CD4-positive, alpha-beta T cell treated with Interleukin-4 for 1 hour (primary cell): ENCODE measurements at places on chromosomes 2 and 18.

GRCh38 chr2:1747065-1747941 lies 3.0 kb upstream of the PXDN start:
- DNase-seq: no peak

DNA sequence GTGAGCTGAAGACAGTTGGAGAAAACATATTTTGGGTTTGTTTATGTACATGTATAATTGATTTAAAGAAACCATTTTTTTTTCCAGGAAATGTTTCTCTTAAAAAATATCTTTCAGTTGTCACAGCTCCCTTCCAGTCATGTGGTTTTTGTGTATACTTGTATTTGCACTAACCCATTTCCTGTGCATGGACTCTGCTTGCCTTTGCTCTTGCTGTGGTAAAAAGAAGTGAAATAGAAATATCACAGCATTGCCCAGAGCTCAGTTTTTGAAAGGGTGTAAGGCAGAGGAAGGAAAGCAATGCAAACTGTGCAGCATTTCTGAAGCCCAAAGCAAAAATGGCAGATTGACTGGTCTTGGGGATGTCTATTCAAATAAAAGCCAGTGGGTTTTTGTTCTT lies 10.4 kb upstream of the DOCK10 start:
- DNase-seq: peak; percentile 35

DNA sequence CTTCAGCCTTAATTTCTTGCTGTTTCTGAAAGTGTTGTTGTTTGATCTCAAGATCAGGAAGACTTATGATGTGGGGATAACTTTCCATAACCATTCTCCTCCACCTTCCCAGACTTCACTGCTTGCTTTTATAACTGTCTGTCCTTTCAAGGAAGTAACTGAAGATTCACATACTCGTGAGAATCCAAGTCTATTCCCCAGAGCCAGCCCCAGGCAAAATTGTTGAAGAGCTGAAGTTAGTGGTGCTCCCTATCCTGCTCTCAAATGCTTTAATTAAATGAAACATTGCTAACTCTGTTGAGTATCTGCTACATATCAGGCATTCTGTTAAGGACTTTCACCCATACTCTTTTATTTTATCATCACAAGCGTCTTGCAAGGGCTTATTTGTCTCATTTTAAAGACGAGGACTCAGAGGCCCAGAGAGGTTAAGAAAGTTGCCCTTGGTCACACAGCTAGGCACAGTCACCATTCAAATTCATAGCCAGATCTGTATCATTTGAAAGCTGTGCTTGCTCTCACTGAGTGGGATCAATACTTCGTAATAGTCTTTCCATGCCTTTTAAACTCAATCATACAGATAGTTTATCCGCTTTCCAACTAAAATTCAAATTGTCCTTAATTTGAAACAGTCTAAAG lies 189.8 kb upstream of the TCF4 start:
- no peak for DNase-seq

DNA sequence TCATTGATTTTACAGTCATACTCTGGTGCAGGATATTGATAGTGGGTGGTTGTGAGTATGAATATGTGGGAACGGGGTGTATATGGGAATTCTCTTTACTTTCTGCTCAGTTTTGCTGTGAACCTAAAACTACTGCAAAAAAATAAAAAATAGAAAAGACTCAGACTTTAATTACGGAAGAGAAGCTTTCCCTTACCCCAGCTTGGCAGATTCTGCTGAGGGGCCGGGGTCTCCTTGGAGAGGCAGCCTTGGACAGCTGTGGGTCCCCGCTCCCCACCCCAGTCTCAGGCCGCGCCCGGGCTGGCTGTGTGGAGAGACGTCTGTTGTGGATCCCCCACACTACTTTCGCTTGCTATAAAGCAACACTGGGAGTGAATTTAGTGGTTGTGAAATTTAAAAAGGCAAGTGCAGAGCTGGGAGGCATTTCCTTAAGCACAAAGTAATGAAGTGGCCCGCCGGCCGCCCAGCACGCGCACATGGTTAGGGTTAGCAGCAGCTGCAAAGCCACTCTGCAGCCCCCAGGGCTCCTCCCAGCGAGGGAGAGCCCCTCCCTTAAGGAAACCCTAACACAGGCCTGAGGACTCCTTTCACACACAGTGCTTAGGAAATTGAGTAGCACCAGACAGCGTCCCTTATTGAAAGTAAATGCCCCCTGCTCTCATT lies 102.4 kb downstream of the DDX1 start:
- no peak for DNase-seq

DNA sequence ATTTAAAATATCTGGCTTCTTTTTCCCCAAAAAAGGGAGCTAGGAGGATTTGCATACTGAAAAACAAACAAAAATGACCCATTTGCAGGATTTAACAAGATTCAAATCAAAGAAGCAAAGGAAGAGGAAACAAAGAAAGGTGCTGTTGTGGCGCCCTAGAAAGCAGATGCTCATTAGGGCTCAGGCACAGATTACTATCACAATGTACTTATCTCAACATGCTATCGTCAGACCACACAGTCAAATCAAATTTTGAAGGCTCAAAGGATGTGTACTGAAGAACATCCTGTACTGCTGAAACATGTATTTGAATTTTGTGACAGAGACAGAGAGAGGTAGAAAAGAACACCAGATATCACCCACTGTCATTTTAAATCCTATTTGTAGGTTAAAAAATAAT lies 10.9 kb downstream of the RBMS1 start:
- DNase-seq: peak; percentile 77

DNA sequence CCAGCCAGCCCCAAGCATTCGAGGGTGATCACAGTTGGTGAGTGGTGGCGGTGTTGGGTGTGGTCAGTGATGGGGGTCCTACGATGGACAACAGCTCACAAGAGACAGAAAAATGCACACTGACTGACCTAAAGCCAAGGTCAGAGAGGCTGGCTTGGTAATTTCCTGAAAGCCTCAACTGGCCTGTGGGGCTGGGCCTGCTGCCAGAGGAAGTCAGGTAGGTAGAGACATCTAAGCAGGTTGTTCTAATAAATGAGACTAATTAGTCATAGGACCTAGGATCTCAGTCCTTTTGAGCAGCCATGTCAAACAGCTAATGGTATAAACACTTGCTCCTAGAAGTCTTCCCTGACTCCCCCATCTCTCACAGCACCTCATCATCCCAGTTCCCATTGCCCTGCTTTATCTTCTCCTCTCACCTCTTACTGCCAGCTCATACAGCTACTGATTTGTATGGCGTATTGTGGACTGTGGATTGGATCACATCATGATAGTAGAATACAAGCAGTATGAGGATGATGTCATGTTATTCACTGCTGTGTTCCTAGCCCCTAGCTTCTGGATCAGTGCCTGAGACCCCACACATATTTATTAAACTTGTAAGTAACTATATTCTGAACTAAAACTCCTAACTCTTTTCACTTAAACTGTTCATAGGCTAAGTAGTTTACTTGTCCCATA lies 262.9 kb upstream of the KLHL29 start:
- no peak for DNase-seq

GRCh38 chr2:222518570-222519381 lies 94.4 kb downstream of the SGPP2 start:
- no peak for DNase-seq

DNA sequence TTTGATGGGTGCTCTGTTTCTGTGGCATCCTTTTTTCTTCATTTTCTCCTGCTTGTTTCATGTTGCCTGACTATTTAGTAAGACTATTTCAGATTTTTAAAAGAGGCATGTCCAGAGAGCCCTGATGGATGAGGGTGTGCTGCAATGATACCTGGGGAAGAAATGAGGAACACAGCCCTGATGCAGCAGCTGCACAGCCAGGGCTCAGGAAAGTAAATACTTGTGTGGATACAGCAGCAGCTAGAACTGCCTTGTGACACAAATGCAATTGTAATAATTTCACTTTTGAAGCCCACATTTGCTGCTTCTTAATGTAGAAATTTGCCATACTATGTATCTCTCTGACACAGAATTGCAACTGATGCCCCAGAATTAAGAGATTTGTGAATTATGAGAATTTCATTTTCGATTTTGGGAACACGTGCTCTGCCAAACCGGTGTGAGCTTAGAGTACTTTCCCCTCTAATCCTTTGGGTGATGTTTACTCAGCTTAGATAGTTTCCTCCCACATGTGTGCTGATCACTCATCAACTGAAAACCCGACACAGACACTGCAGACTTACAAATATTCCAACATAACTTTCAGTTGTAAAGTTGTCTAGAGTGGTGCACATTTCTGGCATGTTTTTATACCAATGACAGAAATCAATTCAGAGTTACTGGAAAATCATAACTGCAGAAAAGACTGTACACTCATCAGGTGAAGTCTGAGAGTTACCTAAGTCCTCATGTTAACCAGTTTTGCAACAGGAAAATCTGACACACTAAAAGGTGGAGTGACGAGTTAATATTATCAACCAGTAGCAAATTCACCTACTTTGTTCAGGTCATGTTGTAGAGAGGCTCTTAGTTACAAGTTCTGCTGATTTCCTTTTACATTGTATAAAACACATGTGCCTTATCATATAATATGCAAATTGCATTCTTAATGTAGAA lies 383.4 kb downstream of the CBLN2 start:
- no peak for DNase-seq

DNA sequence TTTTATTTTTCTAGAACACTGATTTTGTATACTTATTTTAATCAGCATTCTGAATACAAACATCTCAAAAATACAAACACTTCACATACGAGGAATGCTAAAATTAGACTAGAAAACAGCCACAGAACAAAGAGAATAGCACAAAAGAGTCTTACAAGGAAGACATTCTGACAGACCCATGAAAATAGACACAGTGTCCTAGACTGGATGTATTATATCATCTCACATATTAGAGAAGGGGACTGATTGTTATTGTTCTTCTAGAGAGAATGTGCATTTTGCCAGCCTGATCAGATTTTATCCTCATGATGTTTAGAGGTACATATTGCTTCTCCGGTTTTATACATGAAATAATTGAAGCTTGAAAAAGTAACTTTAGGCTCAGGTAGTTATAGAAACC lies 357.9 kb downstream of the DPP10 start:
- no peak for DNase-seq

- no peak for DNase-seq
Observed at GRCh38 chr18:39751161-39751560, 2185.6 kb upstream of the CELF4 start.

DNA sequence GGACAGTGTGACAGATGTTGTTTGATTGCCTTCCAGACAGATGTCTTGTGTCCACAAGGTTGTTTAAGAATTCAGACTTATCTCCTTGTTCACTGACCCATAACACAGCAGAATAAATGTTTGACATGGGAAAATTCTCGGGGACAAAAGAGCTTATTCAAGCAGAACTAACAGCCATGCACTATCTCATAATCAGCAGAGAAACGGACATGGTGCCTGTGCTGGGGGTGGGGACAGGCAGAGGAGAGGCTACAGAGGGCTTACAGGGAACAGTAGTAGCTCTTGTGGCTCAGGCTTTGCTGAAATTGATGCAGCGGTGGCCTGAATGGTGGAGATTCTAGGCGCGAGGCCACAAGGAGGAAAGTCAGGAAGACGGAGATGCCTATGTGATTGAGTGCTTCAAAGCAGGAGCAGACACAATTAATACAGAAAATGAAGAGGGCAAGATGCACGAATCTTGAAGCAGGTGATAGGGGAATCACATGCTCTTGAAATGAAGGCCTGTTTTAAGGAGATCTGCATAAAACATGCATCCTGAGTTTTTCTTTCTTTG lies 62.0 kb upstream of the CAB39 start:
- DNase-seq: no peak

GRCh38 chr2:69946351-69947324 lies 14.8 kb downstream of the ASPRV1 start:
- peak; percentile 58 for DNase-seq

DNA sequence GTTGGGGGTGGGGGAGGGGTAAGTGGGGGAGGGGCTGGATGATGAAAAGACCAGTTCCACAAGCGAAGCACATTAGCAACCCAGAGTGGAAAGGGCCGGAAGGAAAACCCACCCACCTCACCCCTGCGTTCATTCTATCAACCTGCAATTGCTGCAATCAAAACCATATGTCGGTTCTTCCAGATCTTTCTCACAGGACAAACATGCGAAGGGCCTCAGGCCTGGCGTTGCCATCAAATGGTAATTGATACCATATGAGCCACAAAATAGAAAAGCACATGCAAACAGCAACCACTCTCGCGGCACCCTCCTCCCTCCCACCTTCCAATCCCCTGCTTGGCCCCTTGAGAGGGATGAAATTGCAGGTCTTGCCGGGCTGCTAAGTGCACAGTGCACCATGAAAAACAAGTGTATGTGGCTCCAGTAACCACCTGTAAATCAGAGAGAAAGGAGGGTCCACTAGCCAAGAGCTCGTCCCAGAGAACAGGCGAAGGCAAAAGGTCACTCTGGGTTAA lies 287.5 kb downstream of the TCF4 start:
- no peak for DNase-seq

DNA sequence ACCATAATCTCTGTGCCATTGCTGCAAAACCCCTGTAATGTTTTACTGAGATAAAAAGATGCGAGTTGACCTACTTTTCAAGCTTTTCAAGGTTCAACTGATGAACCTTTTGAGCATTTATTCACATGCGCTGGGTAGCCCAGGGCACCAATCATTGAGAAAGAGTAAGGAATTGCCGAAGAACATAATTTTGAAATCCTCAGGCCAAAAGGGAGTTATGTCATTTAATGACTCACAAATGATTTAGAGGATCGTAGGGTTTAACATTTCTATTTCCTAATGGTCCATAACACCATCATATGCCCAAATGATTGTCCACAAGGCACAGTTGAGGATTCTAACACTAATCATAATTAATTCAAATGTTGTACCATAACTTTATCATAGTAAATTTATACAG lies 20.2 kb upstream of the DLX1 start:
- DNase-seq: no peak

GRCh38 chr2:227057743-227058447 lies 106.1 kb downstream of the COL4A4 start:
- no peak for DNase-seq

GRCh38 chr2:185578322-185578721 lies 160.3 kb upstream of the FSIP2 start:
- DNase-seq: no peak

- no peak for DNase-seq
Observed at GRCh38 chr2:11157296-11157695, 2.0 kb downstream of the SLC66A3 start.

DNA sequence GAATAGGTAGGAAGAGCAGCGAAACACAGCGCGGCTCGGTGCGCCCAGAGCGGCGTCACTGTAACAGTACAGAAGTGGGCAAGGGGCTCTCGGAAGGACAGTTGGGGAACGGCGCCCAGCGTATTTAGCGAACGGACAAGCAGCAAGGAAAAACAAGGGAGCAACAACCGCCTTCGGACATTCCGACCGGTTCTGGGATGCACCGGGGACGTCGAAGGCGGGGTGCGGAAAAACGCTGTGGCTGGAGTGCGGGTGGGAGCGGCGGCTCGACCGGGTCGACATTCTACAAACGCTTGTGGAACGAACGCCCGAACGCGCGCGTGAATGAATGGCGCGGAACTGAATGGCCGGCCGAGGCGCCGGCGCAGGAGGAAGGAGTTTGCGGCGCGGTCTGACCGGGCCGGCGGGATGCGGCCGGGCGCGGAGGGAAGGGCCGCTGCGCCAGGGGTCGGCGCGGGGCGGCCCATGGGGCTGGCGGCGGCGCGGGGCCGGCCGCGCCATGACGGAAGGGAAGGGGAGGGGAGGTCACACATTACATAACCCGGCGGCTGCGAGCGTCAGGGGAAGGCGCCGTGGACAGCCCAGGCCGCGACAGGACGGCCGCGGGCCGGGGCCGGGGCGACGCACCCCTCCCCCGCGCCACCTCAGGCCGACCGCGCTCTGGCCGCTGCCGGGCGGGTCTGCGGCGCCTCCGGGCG lies 605 bp downstream of the REV1 start:
- DNase-seq: peak; percentile 59
